ENCODE measurements at places on chromosomes 2 and 18.

DNA sequence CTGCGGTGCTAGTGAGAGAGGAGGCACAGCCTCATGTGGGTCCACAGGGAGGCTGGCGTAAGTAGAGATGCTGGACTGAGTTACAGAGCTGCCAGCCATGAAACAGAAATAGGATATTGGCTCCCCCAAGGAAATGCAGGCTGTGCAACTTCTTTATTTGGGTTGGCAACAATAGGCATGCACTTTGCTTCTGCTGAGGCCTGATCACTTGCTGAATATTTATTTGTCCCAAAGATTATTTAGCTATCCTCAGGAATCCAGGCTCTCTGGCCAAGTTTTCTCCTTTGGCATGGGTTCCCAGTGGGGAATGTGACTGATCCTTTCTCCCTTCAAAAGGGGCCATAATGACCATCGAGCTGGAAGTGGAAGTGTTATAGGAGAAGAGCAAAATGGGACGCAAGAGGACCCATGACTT, 60.0 kb downstream of the MAPK4 start:
- DNase-seq, result no peak

GRCh38 chr2:204268971-204269370, 276.3 kb upstream of the PARD3B start:
- no peak for DNase-seq

DNA sequence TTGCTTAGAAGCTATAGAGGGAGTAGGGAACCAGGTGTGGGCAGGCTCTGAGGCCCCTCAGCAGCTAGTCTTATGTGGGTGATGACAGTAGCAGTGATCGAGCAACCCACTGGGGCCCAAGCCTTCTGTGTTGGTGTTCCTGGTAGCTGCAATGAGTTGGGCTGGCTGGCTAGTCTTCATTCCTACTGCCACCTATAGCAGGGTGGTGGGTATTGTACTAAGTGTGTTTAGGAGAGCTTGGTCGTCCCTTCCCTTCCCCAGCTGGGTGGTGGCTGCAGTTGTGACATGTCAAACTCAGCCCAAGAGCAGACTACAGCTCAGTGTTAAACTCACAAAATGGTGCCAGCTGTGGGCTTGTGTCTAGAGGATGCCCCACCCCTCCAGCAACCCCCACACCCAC, 486.1 kb upstream of the UBE2E3 start:
- DNase-seq, result no peak

DNA sequence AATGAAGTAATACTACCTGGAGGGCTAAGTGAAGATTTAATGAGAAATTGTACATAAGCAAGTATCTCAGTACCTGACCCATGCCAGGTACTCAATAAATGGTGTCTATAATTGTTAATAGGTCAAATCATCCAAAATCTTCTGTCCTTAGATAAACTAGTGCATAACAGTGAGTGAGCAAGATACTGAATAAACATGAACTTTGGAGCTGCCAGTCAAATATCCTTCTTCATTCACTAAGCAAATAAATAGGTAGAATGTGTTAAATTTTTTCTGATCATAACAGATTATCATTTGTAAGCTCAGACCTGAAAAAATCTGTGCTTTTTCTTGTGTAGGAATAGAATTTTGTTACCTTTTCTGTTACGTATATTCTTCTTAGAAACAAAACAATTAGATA, 39.6 kb downstream of the RAB3GAP1 start:
- DNase-seq, result no peak

DNA sequence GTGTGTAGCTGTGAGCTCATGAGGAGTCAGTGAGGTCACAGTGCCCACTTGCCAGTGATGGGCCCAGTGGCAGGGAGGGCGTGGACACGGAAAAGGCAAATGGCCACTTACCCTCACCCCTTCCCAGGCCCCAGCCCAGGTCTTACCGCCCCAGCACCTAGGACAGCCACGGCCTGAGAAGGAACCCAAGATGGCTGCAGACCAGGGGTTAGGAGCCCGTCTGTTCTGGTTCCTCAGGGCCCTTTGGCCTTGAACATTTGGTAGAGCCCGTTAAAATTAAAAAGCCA, 74.1 kb downstream of the EMX1 start:
- DNase-seq, result no peak

DNA sequence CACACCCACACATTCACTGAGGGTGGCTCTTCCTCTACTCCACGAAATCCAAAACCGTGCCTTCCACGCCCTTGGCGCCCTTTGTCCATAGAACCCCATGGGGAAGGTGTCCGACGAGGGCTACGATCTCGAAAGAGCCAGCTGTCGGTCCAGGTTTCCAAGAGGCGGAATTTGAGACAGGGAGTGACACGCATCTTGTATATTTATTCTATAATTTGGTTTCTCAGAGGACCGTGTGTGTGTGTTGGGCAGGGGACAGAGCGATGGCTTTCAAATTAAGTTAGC, 726 bp downstream of the C2orf69 start:
- no peak for DNase-seq

- DNase-seq, result no peak
These were observed 848 bp downstream of the VRK2 start for GRCh38 chr2:58047373-58047935.

GRCh38 chr2:12076810-12077209, 330.4 kb downstream of the LPIN1 start:
- DNase-seq, result no peak

- DNase-seq, result no peak
These were observed 120.7 kb downstream of the PLA2R1 start for GRCh38 chr2:159941729-159942128.

DNA sequence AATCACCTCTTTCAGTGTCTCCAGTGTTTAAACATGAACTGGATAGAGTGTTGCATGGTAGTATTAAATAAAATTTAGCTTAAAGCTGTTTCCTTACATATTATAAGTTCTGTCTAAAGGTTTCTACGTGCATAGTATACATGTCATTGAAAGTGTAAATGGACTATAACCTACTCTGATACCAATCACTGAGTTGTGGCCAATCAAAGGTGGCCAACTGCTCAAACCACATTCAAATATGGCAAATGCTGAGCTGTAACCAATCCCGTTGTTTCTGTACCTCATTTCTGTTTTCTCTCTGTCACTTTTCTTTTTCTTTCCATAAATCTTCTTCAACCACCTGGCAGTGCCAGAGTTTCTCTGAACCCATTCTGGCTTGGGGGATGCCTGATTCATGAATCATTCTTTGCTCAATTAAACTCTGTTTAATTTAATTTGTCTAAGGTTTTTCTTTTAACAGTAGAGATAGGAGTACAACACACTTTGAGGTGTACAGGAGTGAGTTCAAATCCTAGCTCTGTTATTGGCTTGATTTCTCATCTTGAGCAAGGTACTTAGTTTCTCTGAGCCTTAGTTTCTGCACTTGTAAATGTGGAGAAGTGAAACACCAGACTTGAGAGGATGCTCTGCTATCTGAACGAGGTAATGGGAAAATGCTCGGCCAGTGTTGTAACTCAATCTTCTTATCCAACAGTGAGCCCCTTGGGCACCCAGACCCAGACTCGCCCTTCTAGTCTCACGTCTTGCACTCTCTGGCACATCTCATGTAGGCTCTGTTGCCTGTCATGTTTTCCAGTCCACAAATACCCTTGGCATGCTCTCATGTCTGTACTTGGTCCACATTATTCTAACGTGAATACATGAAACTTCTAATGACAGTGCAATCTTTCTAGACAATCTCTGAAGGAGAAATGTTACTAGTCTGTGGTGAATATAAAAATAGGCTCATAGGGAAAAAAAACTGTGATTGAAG, 228.0 kb downstream of the PIK3C3 start:
- no peak for DNase-seq

- no peak for DNase-seq
These were observed 143.3 kb upstream of the ZEB2 start for GRCh38 chr2:144663207-144663606.

DNA sequence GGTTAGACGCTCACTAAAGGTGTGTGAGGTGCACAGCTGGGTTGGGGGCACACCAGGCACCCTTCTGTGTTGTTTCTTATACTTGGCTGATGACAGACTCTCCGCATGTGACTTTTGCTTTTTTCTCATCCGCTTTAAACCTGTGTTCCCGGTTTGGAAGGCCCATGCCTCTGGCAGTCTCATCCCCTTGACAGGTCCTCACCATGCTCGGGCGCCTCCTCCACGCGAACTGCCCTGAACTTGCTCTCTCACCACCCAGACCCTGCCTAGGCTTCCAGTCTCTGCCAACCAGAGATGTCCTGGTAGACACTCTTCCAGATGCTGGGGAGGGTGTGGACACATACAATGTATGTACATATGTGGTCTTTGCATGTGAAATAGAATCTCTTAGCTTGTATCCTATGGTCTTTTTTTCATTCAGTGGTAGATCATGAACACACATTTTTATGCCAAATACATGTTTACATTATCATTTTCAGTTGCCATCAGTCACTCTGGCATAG, 79.8 kb downstream of the LIMS1 start:
- no peak for DNase-seq

GRCh38 chr18:13137670-13138419, 80.7 kb upstream of the LDLRAD4 start:
- peak; percentile 60 for DNase-seq

Measured in effector CD8-positive, alpha-beta T cell (primary cell).